ENCODE measurements at places on chromosomes 7 and 10.

GRCh38 chr7:12491526-12491925 is 79.0 kb upstream of the SCIN start:
- no peak for DNase-seq

- no peak for DNase-seq
Observed at GRCh38 chr7:14950013-14950412, 47.5 kb upstream of the DGKB start.

- DNase-seq = no peak
Observed at GRCh38 chr10:92475357-92475868, 98.5 kb downstream of the IDE start.

- DNase-seq = peak; percentile 93
Observed at GRCh38 chr7:135147899-135148721, at the start of gene TMEM140. TMEM140 (plus strand) TSS chr7:135148072; CDS start chr7:135164442, 16,370 bp downstream.

GRCh38 chr7:30562909-30563308 is 31.8 kb upstream of the GARS1 start:
- no peak for DNase-seq

DNA sequence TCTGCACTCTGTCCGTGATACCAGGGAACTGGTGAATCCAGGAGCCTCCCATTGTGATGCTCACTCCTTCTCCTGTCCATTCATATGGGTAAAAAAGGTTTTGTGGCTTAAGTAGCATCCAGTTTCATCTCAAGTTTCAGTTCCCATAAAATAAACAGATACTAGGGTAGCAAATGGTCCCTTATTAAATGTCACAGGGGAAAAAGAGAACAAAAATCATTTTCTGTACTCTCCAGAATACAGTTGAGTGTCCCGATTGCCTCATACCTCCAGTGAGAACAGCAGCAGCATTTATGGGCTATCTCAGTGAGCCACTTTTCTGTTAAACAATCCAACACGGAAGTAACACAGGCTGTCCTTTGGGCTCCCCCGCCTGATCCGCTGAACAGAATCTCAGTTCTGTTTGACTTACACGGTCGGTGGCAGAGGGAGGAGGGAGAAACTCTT is 179.6 kb downstream of the CELF2 start:
- DNase-seq = peak; percentile 97

- DNase-seq = no peak
Observed at GRCh38 chr7:88666626-88667025, 92.9 kb upstream of the ZNF804B start.

- DNase-seq = peak; percentile 97
Observed at GRCh38 chr7:134174795-134175261, 47.7 kb downstream of the LRGUK start.

DNA sequence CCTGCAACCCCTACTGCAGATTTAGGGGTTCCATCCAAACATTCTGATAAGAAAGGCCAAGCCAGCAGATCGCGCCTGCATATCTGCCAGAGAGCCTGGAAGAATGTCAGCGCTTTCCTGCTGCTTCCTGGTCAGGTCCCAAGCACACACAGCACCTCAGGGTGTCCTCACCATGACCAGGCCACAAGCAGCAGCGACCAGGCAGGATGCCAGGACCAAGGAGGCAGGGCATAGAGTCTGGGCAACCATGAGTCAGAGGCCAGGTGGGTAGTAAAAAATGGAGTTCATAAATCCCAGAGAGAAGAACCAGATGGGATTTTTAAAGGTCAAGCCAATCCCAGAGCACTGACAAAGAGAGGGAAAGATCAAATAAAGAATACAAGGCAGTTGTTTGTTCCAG is 5.5 kb upstream of the FAM131B start:
- no peak for DNase-seq

All from inflammatory macrophage treated with lipopolysaccharide for 1 hour (primary cell).